ENCODE measurements at places on chromosomes 3 and 15. TPM values are rescaled to one million over a fixed set of nuclear protein-coding genes. Genes with fewer than 3 reads are reported as not detected.

GABRB3 gene
- 7.3 TPM for total RNA-seq

SLC30A4 gene
- 2.6 TPM for total RNA-seq

GP5 gene
- not detected for total RNA-seq

GRCh38 chr3:26438325-26438940 lies 184.1 kb upstream of the LRRC3B start:
- H3K27me3 ChIP-seq: no peaks in the 10 kb centered on the region
- no peaks in the 10 kb centered on the region for H3K36me3 ChIP-seq
- DNase-seq: peak; percentile 16
- no peak overlapping the region for H3K4me3 ChIP-seq
- no peak overlapping the region for H3K27ac ChIP-seq
- H3K4me1 ChIP-seq: peaks cover 24% of the 10 kb centered on the region

GRCh38 chr15:101110681-101111569 lies 140.9 kb downstream of the CHSY1 start:
- H3K4me1 ChIP-seq: no peaks in the 10 kb centered on the region
- H3K27ac ChIP-seq: no peak overlapping the region
- H3K4me3 ChIP-seq: no peak overlapping the region
- no peak for DNase-seq

DNA sequence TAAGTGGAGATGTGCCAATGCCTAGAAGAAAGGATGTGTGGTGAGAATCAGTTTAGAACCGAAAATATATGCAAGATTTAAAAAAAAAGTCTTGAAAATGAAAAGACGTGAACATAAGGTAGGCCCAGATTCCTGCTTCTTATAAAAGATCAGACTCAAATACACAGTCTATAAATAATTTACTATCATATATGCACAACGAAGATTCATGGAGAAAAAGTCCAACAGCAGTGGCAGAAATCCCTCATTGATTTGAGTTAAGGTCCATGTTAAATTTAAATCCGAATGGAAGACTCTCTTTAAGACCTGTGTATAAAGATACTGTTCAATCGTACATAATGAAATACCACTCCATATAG lies 227.2 kb downstream of the OCA2 start:
- no peaks in the 10 kb centered on the region for H3K36me3 ChIP-seq
- DNase-seq: no peak
- H3K27me3 ChIP-seq: no peaks in the 10 kb centered on the region
- no peaks in the 10 kb centered on the region for H3K4me1 ChIP-seq
- H3K4me3 ChIP-seq: no peak overlapping the region
- no peak overlapping the region for H3K27ac ChIP-seq

SHC4 gene
- 0.78 TPM for total RNA-seq

DNA sequence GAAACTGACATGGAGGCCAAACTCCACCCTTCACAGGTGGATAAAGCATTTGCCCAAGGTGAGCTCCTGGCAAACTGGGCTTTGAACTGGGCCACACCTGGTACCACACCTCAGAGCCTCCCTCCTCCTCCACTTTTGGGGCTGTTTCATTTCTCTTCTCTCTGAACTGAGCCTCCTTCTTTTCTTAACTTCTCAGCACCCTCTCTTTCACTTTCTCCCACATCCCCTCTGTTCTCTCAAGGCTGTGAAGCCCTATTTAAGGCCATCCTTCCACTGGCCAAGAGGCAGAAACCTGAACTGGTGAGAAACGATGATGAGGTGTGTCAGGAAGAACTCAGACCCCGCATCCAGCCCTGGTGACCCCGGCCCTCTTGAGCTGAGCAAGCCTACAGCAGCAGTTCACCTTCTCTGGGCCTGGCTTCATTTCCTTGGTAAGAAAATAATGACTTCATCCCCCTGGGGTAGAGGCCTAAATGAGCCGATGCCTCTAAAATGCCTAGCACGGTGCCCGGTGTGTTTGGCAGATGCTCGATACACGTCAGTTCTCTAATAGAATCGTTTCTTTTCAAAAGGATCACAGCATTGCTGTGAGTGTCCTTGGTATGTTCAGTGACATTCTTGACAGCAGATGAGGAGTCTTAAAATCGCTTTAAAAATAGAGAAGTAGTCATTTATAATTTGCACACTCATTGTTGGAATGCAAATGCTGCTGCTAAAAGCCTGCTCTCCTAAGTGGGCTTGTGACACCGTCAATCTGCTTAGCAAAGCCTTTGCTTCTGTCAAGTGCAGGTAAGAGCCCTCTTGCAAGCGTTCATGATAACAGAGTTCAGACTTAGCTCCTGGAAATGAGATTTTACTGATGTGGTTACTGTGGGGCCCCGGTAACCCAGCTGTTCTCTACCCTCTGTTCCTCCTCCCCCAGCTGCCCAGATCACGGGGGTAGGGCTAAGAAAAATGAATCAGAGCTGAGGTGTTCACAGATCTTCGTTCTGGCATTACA lies 97.7 kb upstream of the ATP2B2 start:
- no peaks in the 10 kb centered on the region for H3K27me3 ChIP-seq
- DNase-seq: no peak
- H3K4me1 ChIP-seq: peaks cover 7% of the 10 kb centered on the region

TMEM212 gene
- not detected for total RNA-seq

- H3K27ac ChIP-seq: no peak overlapping the region
- no peaks in the 10 kb centered on the region for H3K27me3 ChIP-seq
- no peak overlapping the region for H3K4me3 ChIP-seq
- H3K4me1 ChIP-seq: peaks cover 39% of the 10 kb centered on the region
- H3K36me3 ChIP-seq: no peaks in the 10 kb centered on the region
Observed at GRCh38 chr3:156106721-156107373, 13.5 kb upstream of the KCNAB1 start.

- DNase-seq: peak; percentile 35
- no peak overlapping the region for H3K4me3 ChIP-seq
- H3K27ac ChIP-seq: peak overlapping the region; percentile 54
- peaks cover 94% of the 10 kb centered on the region for H3K4me1 ChIP-seq
Observed at GRCh38 chr15:78067328-78068228, 9.9 kb downstream of the TBC1D2B start.

DNA sequence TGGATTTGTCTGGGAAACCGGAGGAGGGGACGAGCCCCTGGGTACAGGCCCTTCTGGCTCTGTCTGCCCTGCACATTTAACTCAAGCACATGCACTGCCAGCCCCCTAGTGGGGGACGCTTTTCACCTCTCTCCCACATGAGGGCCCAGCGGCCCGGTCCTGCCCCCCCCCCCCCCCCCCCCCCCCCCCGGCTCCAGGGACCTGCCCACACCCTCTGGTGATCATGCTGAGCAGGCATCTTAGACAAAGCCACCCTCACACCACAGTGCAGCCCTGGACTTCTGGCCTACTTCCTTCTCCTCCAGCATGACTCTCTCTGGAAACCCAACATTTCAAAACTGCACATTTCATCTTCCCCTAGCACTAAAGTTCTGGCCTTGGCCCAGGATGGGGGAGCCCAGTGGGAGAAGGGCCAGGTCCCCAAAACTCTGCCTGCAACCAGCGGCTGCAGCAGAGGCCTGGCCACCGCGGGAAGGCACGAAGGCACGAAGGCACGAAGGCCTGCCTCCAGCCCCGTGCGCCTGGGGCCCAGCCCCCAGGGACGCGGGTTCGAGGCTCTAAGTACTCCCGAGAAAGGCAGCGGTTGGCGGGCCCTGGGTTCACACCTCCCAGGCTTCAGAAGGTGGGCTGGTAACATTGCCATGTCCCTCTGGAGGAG lies 14.1 kb downstream of the KLF15 start:
- no peak overlapping the region for H3K27ac ChIP-seq
- H3K4me1 ChIP-seq: peaks cover 45% of the 10 kb centered on the region
- H3K4me3 ChIP-seq: no peak overlapping the region
- H3K27me3 ChIP-seq: no peaks in the 10 kb centered on the region
- DNase-seq: no peak

PAQR5 gene
- 6.5 TPM for total RNA-seq

GRCh38 chr3:127819656-127820055 lies 2.7 kb downstream of the MGLL start:
- H3K4me3 ChIP-seq: no peak overlapping the region
- no peak overlapping the region for H3K27ac ChIP-seq
- H3K4me1 ChIP-seq: peaks cover 38% of the 10 kb centered on the region
- no peaks in the 10 kb centered on the region for H3K27me3 ChIP-seq
- DNase-seq: no peak

DNA sequence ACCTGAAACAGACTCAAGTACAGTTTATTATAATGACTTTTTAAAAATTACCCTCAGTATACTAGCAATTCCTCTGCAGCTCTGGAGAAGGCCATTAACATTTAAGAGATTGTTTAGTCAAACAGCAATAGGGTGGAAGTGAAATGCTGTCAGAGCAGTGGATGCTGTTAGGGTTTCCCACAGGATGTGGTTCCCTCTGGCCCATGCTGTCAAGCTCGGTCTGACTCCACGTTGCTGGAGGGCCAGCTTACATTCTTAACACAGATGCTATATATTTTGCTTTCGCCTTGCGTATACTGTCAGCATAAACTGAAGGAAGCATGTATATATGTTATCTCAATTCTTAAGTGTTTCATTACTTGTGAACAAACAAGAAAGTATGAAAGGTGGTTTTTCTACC lies 231.1 kb upstream of the COL8A1 start:
- no peak overlapping the region for H3K27ac ChIP-seq
- H3K36me3 ChIP-seq: no peaks in the 10 kb centered on the region
- no peaks in the 10 kb centered on the region for H3K4me1 ChIP-seq
- no peaks in the 10 kb centered on the region for H3K27me3 ChIP-seq
- H3K4me3 ChIP-seq: no peak overlapping the region
- DNase-seq: no peak

DNA sequence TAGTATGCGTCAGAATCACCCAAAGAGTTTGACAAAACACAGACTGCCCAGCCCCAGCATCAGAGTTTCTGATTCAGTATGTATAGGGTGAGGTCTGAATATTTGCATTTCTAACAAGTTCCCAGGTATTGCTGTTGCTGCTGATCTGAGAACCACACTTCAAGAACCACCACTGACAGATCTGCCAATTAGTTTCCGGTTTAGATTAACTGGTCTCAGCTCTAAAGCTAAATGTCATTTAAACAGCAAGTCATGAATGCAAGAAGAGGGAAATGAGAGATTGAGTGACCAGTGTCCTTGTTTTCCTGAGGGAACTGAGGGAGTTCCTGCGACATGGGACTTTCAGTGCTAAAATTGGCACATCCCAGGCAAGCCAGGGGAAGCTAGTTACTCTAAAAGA lies 305.0 kb downstream of the ZNF385D start:
- no peak overlapping the region for H3K27ac ChIP-seq
- peaks cover 5% of the 10 kb centered on the region for H3K4me1 ChIP-seq
- H3K4me3 ChIP-seq: no peak overlapping the region
- DNase-seq: no peak
- no peaks in the 10 kb centered on the region for H3K27me3 ChIP-seq
- no peaks in the 10 kb centered on the region for H3K36me3 ChIP-seq

GRCh38 chr15:58528188-58528870 lies 96.5 kb downstream of the LIPC start:
- H3K27ac ChIP-seq: peak overlapping the region; percentile 83
- H3K36me3 ChIP-seq: no peaks in the 10 kb centered on the region
- peak; percentile 68 for DNase-seq
- no peak overlapping the region for H3K4me3 ChIP-seq
- H3K27me3 ChIP-seq: no peaks in the 10 kb centered on the region

DNA sequence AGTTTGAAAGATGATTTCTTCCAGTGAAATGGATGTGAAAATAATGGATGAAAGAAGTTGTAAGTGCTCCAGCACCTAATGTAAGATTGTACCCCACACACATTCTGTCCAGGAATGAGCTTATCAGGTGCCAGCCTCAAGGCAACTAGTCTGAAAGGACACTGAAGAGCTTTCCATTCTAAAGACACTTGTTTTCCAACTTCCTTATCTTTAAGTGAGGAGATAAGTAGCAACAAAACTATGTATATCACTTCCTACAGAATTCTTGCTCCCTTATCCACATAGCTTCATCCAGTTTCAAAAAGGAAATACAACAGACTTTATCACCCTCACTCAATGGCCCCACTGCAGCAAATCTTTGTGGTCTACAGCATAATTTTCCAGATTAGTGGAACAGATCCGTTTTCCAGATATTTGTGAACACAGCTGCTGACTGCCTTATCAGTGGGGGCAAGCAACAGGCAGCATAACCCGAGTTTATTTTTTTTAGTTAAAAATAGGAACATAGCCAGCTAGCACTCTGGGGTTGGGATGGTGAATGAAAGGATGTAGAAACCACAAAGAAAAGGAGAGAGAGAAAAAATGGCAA lies 60.6 kb downstream of the CD200R1L start:
- H3K27ac ChIP-seq: no peak overlapping the region
- H3K4me1 ChIP-seq: no peaks in the 10 kb centered on the region
- H3K27me3 ChIP-seq: no peaks in the 10 kb centered on the region
- no peak overlapping the region for H3K4me3 ChIP-seq
- no peak for DNase-seq

- no peaks in the 10 kb centered on the region for H3K27me3 ChIP-seq
- H3K4me3 ChIP-seq: no peak overlapping the region
- no peak for DNase-seq
- no peak overlapping the region for H3K27ac ChIP-seq
Observed at GRCh38 chr15:85489773-85490493, 109.5 kb downstream of the AKAP13 start.

GRCh38 chr15:66452420-66452819 lies 45.1 kb downstream of the SNAPC5 start:
- no peak overlapping the region for H3K27ac ChIP-seq
- no peaks in the 10 kb centered on the region for H3K4me1 ChIP-seq
- no peak overlapping the region for H3K4me3 ChIP-seq
- DNase-seq: no peak
- no peaks in the 10 kb centered on the region for H3K27me3 ChIP-seq
- H3K36me3 ChIP-seq: no peaks in the 10 kb centered on the region

DNA sequence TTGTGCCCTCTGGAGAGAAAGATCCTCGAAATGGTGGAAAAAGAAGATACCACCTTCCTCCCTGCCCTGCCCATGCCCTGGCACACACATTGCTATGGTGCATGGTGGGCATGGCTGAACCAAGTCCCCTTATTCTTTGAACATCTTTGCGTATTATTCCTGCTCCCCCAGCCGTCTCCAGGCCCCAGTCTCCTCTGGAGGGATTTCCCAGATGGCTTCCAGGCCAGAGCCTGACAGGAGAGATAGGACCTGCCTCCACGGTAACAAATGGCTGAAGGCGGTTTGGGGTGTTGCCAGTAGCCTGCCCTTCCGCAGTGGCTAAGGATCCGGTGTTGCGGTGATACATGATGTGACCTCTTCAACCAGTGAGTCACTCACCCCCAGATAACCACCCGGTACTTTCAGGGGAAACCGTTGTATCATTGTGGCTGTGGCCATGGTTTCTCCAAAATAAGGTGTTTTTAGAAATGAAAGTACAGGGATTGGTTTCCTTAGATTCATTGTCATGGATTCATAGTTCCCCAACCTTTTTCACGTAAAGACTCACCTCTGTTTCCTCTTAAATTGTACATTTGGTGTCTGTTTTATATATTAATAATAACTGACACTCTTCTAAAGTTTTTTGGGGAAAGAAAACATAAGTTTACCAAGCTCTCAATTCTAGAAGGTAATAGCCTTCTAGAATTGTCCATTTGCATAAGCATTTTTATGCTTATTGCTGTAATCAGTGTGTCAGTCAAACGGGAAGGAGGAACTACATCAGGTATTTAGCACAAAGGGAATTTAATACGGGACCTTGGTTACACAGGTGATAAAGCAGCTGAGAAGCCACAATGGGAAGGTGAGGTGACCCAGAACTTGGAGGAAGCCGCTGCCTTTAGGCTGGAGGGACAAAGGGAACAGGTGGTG lies 25.9 kb downstream of the SMAD3 start:
- no peaks in the 10 kb centered on the region for H3K36me3 ChIP-seq
- H3K27ac ChIP-seq: peak overlapping the region; percentile 47
- H3K27me3 ChIP-seq: no peaks in the 10 kb centered on the region
- peak; percentile 72 for DNase-seq
- no peak overlapping the region for H3K4me3 ChIP-seq

CPOX gene
- total RNA-seq: 25.4 TPM

ZNF501 gene
- 7.6 TPM for total RNA-seq

Measured in body of pancreas (tissue), 4 donors.